ENCODE measurements at places on chromosomes 2 and 18. TPM values are rescaled to one million over a fixed set of nuclear protein-coding genes. Genes with fewer than 3 reads are reported as not detected.
A peak's percentile ranks its signal among the peaks of the same experiment; 100 is the strongest.

- no peak overlapping the region for H3K27ac ChIP-seq
- H3K36me3 ChIP-seq = no peaks in the 10 kb centered on the region
- H3K4me1 ChIP-seq = no peaks in the 10 kb centered on the region
- no peak for DNase-seq
- H3K4me3 ChIP-seq = no peak overlapping the region
These were observed 353.2 kb downstream of the SLC4A3 start for GRCh38 chr2:219980638-219981037.

- no peak overlapping the region for H3K27ac ChIP-seq
- no peak for DNase-seq
These were observed 253.4 kb downstream of the WDPCP start for GRCh38 chr2:63334910-63335309.

GRCh38 chr18:70339915-70340314, 51.1 kb downstream of the SOCS6 start:
- H3K36me3 ChIP-seq = no peaks in the 10 kb centered on the region
- H3K4me3 ChIP-seq = no peak overlapping the region
- no peak for DNase-seq
- no peak overlapping the region for H3K27ac ChIP-seq

- no peak overlapping the region for H3K27ac ChIP-seq
- no peaks in the 10 kb centered on the region for H3K4me1 ChIP-seq
- DNase-seq = no peak
- no peaks in the 10 kb centered on the region for H3K36me3 ChIP-seq
These were observed 401.6 kb downstream of the SLC4A3 start for GRCh38 chr2:220029013-220029412.

GRCh38 chr18:79931475-79931874, 20.0 kb downstream of the SLC66A2 start:
- DNase-seq = no peak
- H3K36me3 ChIP-seq = no peaks in the 10 kb centered on the region
- H3K4me1 ChIP-seq = peaks cover 11% of the 10 kb centered on the region

GRCh38 chr2:173386738-173387065, 32.0 kb downstream of the CDCA7 start:
- H3K36me3 ChIP-seq = no peaks in the 10 kb centered on the region
- H3K4me1 ChIP-seq = peaks cover 20% of the 10 kb centered on the region
- no peak overlapping the region for H3K4me3 ChIP-seq
- no peak for DNase-seq
- H3K27ac ChIP-seq = no peak overlapping the region

DNA sequence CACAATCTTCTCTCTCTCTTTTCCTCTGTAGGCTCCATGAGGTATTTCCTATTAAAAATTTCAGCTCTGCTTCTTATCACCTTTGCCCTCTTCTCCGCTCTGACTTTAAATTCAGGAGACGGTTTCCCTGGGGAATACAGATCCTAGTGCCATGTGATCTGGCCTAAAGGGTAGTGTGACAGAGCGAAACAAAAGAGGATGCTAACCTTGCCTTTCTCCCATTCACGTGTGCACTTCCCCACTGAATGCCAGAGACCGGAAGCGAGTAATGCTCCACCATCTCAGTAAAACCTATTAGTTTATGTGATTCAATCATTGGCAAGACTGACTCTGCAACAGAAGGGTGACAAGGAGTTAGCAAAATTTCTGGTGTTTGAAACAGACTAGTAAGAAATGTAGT, 358.3 kb downstream of the ZNF521 start:
- H3K4me3 ChIP-seq = no peak overlapping the region
- H3K27ac ChIP-seq = no peak overlapping the region
- no peaks in the 10 kb centered on the region for H3K36me3 ChIP-seq
- H3K27me3 ChIP-seq = no peaks in the 10 kb centered on the region

GRCh38 chr2:45224321-45224992, 215.2 kb upstream of the SIX2 start:
- no peak overlapping the region for H3K27ac ChIP-seq

DNA sequence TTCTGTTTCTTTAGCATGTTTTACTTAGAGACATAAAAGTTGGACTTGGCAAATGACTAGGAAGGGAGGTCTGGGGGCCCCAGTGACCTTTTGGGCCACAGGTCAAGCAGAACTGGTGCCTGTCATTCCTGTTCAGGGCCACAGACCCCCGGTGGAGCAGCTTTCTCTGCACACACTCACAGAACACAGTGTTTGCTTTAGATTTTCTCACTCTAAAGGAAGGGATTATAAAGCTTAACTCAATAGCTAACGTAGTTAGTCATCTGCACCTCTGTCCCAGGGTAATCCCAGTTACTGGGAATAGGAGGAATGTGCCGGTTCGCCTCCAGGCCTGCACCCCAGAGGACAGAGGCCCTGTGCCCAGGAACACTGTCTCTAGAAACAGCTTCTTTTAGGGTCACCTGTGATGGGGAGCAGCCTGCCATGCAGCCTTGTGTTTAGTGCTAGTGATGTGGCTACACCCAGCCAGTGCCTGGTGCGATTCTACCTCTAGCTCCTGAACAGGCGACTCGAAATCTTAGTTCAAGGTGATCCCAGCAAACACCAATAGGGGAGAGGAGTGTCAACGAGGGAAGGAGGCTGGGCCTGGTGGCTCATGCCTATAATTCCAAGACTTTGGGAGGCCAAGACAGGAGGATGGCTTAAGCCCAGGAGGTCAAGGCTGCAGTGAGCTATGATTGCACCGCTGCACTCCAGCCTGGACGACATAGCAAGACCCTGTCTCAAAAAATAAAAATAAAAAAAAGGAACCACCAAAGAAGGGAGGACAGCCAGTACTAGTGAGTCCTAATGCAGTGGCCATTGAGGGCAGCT, 11.6 kb downstream of the SPATA3 start:
- peaks cover 5% of the 10 kb centered on the region for H3K27me3 ChIP-seq
- H3K4me1 ChIP-seq = no peaks in the 10 kb centered on the region
- no peak for DNase-seq

DNA sequence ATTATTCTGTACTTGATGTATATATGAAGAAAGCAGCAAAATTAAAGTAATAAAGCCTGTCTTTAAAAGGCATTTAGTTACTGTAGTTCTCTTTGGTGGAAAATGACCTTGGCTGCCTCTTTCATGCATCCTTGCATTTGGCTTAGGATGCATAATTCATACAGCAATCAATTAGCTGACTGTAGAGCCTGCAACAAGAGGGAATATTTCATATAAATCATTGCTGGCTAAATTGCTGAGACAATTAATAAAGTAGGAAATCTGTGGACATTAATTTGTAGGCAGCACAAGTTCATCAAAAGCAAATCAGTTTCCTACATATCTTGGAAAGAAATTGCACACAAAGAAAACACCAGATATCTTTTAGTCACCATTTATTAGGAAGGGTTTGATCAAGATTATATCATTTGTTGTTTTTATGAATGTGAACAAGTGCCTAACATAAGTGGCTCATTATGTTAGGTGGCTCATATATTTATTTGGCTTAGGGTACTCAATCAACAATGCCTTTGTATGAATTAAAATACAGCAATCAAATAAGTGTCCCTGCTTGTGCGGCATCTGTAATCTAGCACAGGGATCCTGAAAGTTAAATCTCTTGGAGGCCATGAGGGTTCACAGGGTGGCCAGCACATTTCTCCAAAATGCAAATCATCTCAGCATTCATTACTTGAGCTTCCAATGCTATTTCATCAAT, 220.4 kb upstream of the SPOPL start:
- no peak overlapping the region for H3K4me3 ChIP-seq
- no peak overlapping the region for H3K27ac ChIP-seq
- no peaks in the 10 kb centered on the region for H3K36me3 ChIP-seq
- H3K27me3 ChIP-seq = no peaks in the 10 kb centered on the region
- no peak for DNase-seq
- H3K4me1 ChIP-seq = peaks cover 14% of the 10 kb centered on the region

- peaks cover 26% of the 10 kb centered on the region for H3K4me1 ChIP-seq
- H3K4me3 ChIP-seq = peak within 1 kb of the TSS; percentile 90
- DNase-seq = peak; percentile 77
- H3K27ac ChIP-seq = peak within 1 kb of the TSS; percentile 94
These were observed at the start of gene CDC42EP3 for GRCh38 chr2:37671009-37671815. CDC42EP3 (minus strand) TSS chr2:37671642; CDS start chr2:37646587, 25,055 bp downstream.

DNA sequence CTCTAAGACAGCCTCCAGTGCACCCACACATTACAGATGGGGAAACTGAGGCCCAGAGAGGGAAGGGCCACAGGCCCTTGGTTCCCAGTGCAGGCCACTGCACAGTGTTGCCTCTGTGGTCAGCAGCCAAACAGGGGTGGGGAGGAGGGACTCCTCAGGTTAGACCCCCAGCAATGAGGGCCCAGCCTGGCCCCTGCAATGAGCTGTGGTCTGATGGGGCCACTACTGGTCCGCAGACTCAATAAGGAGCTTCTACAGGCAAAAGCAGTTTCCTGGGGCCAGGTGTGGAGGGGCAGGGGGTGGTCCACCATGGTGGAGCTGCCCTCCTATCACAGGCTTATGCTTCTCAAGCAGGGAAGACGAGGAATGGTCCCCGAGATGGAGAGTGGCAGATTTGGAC, 87.6 kb downstream of the HS1BP3 start:
- H3K27me3 ChIP-seq = no peaks in the 10 kb centered on the region
- H3K4me3 ChIP-seq = no peak overlapping the region
- H3K27ac ChIP-seq = no peak overlapping the region
- peaks cover 20% of the 10 kb centered on the region for H3K4me1 ChIP-seq
- no peaks in the 10 kb centered on the region for H3K36me3 ChIP-seq
- no peak for DNase-seq

DNA sequence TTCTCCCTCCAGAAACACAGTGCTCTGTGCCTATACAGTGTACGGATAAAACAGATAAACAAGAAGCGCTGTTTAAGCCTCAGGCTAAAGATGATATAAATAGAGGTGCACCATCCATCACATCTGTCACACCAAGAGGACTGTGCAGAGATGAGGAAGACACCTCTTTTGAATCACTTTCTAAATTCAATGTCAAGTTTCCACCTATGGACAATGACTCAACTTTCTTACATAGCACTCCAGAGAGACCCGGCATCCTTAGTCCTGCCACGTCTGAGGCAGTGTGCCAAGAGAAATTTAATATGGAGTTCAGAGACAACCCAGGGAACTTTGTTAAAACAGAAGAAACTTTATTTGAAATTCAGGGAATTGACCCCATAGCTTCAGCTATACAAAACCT, 70.7 kb downstream of the TANK start:
- peaks cover 4% of the 10 kb centered on the region for H3K36me3 ChIP-seq
- no peak overlapping the region for H3K27ac ChIP-seq
- DNase-seq = no peak
- H3K4me1 ChIP-seq = peaks cover 20% of the 10 kb centered on the region
- no peaks in the 10 kb centered on the region for H3K27me3 ChIP-seq

DNA sequence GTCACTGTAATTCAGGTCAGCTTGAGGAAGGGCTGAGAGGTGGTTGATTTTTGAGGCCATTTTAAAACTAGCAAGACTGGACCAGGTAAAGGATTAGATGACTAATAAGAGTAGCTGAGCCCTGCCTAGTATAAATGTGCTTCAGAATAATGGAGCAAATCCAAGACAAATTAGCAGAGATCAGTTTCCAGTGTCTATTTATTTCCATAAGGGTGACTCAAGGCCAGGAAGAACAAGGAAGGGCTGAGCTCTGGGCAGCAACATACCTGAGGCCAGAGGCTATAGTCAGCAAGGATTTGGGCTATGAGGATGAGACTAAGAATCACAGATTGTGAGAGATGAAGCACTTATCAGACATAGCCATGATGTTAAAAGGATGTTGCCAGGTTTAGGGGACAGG, 339.0 kb upstream of the LRRTM1 start:
- no peaks in the 10 kb centered on the region for H3K27me3 ChIP-seq
- peaks cover 11% of the 10 kb centered on the region for H3K4me1 ChIP-seq
- no peaks in the 10 kb centered on the region for H3K36me3 ChIP-seq
- no peak overlapping the region for H3K27ac ChIP-seq
- DNase-seq = no peak

GRCh38 chr2:37658682-37659081, 12.8 kb downstream of the CDC42EP3 start:
- no peak overlapping the region for H3K4me3 ChIP-seq
- H3K36me3 ChIP-seq = peaks cover 4% of the 10 kb centered on the region
- DNase-seq = no peak
- no peak overlapping the region for H3K27ac ChIP-seq
- H3K27me3 ChIP-seq = no peaks in the 10 kb centered on the region

DNA sequence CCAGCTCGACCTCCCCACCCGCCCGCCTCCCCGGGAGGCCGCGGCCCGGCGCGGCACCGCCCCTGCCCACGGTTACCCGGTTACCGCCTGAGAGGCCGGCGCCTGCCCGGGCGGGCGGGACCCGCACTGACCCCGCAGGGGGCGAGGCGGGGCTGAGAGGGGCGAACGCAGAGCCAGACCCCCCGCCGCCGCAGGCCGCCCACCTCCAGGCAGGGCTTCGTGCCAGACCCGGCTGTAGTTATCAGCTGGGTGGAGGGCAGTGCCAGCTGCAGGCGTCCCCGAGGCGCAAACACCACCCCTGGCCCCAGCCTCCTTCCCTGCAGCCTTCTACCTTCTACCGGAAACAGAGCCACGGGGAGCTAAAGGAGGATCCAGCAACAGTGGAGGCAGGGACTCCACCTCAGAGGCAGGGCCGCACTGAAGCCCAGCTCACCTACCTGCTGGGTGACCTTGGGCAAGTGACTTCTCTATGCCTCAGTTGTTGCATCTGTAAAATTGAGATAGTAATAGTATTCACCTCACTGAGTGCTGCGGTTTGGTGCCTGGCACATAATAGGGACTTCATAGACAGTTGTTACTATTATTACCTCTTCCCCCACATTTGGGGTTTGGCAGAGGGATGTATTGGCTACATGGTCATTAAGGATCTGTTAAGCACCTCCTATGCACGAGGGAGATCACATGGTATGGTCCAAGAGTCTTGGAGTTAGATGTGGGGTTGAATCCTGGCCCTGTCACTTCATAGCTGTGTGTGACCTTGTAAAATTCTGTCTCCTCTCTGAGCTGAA, 231.6 kb upstream of the SMAD2 start:
- no peak for DNase-seq
- H3K36me3 ChIP-seq = no peaks in the 10 kb centered on the region
- H3K4me1 ChIP-seq = peaks cover 20% of the 10 kb centered on the region

Gene SERPINB7
- not detected for total RNA-seq

Gene SGPP2
- total RNA-seq = 24.6 TPM

Gene FLACC1
- total RNA-seq = 0.53 TPM

Gene PSD4
- 5.4 TPM for total RNA-seq

Gene COLEC12
- total RNA-seq = 61.1 TPM

Gene FRZB
- 9.6 TPM for total RNA-seq

Gene SAG
- not detected for total RNA-seq

Gene CTAGE1
- not detected for total RNA-seq

Gene CLEC4F
- total RNA-seq = not detected

Gene PKDCC
- total RNA-seq = 228 TPM

Gene ITGB6
- 0.12 TPM for total RNA-seq

All from cardiac muscle cell (in vitro differentiated cells and primary cell).